ENCODE measurements at places on chromosomes 1 and 21. TPM values are rescaled to one million over a fixed set of nuclear protein-coding genes. Genes with fewer than 3 reads are reported as not detected.

Gene PADI2
- not detected for total RNA-seq

DNA sequence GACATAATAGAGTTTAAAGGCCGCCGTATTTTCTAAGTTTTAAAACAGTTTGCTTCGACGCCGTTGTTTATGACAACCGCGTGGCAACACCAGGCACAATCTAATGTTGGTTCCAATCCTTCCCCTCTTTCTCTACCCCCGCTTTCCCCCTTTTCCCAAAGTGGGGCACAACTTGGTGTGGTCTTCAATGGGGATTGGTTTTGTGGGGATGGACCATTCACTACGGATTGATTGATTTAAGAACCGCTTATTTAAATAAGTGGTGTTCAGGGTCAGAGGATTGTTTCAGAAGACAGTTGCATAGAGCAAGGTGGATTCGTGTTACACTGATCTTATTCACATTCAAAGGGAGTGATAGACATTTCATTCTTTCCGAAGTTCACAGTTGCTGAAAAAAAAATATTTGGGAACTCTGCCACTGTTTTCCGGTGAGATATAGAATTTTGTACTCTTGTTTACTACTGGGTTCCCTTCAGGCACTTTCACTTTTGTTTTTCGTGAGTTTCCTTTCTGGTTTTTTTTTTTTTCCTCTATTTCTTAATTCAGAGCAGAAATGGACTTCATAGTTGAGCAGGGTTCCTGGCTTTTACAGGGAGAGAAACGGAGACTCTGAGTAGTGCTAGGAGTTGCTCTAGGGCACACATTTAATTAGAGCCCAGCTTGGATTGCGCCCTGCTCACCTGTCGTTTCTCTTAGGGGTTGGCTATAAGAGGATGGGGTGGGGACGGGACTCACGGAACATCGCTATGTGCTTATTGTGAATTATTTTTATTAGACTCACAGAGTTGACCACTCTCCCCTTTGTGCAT lies 79.6 kb upstream of the AK4 start:
- DNase-seq = no peak
- H3K4me1 ChIP-seq = peaks cover 11% of the 10 kb centered on the region
- peak overlapping the region; percentile 46 for H3K4me3 ChIP-seq

GRCh38 chr1:84603941-84604830 lies 29.9 kb upstream of the CTBS start:
- H3K27me3 ChIP-seq = no peaks in the 10 kb centered on the region
- DNase-seq = peak; percentile 91
- peaks cover 32% of the 10 kb centered on the region for H3K4me1 ChIP-seq

DNA sequence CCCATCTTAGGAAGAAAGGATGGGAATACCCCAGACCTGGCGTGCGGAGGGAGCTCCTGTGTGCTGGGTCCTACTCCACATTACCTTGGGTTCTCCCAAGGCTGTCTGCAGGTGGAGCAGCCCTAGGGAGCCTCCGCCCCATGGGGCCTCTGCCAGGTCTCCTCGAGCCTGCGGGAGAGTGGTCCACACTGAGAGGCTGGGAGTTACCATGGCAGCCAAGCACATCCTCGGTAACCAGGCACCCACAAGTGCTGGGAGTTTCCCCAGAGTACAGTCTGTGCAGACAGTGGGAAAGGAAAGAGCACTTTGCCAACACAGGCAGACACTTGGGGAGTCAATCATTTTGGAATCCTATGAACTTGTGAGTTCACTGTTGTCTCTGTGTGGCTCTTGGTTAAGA lies 249.4 kb downstream of the DYRK1A start:
- H3K4me1 ChIP-seq = no peaks in the 10 kb centered on the region
- H3K27ac ChIP-seq = no peak overlapping the region
- H3K27me3 ChIP-seq = peaks cover 19% of the 10 kb centered on the region
- H3K36me3 ChIP-seq = no peaks in the 10 kb centered on the region

Gene RHD
- total RNA-seq = not detected

DNA sequence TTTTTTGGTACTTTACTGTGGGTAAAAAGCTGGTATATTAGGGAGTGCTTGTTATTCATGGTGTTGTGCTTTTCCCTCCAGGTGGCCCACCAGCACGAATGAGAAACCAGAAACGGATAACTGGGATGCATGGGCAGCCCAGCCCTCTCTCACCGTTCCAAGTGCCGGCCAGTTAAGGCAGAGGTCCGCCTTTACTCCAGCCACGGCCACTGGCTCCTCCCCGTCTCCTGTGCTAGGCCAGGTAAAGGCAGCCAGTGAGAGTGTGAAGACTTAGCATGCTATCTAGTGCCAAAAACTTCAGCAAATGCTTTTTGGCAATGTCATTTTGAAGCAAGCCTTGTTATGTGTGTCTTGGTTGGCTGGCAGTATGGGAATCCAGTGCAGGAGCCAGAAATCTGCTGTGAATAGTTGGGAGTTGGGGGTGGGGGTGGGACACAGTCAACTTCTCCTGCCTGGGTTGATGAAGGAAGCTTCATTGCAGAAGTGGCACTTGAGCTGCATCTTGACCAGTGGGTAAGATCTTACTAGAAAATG lies 101.7 kb downstream of the ATP5PO start:
- H3K36me3 ChIP-seq = peaks cover 32% of the 10 kb centered on the region
- peaks cover 9% of the 10 kb centered on the region for H3K4me1 ChIP-seq
- H3K4me3 ChIP-seq = no peak overlapping the region
- DNase-seq = no peak
- no peak overlapping the region for H3K27ac ChIP-seq

Gene CRNN
- total RNA-seq = not detected

DNA sequence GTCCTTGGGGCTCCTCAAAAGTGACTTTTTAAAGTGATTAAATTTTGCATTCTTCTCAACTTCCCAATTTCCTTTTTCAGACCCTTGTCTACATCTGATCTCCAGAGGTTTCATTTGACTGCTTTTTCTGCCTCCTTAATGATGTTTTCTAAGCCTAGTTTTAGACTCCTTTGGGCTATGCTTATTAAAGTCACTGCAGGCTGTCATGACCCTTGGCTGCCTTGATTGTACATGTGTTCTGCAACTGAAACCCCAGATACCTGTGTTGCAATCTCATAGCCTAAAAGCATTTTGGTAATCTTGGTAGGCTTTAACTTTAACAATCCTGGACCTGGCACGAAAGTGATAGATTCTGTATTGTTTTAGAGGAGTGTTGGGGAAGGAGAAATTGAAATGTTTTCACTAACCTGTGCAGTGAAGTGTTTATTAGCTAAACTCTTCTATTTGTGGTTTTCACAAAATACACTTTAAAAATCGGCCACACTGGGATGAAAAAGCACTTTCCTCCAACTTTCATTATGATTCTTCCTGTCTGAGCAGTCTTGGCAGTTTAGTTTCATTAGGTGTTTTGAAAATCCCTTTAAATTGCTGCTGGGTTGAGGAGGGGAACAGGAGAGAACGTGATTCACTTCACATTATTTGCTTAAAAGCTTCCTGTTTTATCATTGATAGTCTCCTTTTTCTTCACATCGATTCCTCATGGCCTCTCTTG lies 4.9 kb downstream of the MACO1 start:
- H3K4me1 ChIP-seq = peaks cover 15% of the 10 kb centered on the region
- H3K27ac ChIP-seq = no peak overlapping the region
- H3K4me3 ChIP-seq = no peak overlapping the region
- no peak for DNase-seq
- peaks cover 3% of the 10 kb centered on the region for H3K36me3 ChIP-seq

DNA sequence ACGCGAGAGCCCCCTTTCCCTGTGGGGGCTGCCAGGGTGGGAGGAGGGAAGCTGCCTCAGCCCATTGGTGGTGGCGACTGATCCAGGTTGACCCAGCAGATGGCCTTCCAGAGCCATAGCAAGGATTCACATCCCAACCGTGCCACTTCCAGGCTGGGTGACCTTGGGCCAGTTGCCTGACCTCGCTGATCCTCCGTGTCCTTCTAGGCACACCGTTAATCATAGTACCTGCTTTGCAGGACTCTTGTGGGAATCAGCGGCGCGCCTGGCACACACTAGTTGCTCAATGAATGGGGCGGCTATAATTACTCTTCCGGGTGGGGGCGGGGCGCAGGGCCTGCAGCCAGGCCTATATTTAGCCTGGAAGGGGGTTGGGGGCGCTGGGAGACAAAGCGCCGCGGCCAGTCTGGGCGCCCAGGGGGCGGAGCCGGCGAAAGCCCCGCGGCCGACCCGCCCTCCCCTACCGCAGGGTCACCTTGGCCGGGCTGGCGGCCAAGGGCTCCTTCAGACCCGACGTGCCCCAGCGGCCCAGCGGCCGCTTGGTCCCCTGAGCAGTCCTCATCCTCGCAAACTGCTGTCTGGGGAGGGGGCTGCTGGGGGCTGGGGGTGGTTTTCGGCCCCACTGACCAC lies 5.1 kb downstream of the HSPB7 start:
- no peaks in the 10 kb centered on the region for H3K36me3 ChIP-seq
- DNase-seq = peak; percentile 72
- H3K4me1 ChIP-seq = peaks cover 24% of the 10 kb centered on the region
- H3K27ac ChIP-seq = peak overlapping the region; percentile 54
- H3K27me3 ChIP-seq = no peaks in the 10 kb centered on the region
- H3K4me3 ChIP-seq = peak overlapping the region; percentile 31

Gene TMEM82
- not detected for total RNA-seq

Gene RXRG
- not detected for total RNA-seq

Gene C1orf87
- not detected for total RNA-seq

DNA sequence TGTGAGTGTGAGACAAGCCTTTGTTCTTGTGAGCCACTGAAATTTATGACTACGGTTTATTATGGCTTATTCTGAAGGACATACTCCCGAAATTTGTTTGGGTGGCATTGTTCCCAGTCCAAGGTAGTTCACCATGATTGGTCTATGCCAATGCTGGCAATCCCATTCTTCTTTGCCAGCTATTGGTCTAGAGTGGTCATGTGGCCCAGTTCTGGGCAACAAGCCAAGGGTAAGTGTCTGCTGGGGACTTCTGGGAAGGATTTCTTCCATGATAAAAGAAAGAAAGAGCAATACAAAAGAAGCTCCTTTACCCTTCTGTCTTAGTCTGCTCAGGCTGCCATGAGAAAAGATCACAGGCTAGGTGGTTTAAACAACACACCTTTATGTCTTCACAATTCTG lies 201.6 kb downstream of the SLC35F3 start:
- peaks cover 5% of the 10 kb centered on the region for H3K27me3 ChIP-seq
- no peaks in the 10 kb centered on the region for H3K4me1 ChIP-seq
- H3K36me3 ChIP-seq = no peaks in the 10 kb centered on the region

DNA sequence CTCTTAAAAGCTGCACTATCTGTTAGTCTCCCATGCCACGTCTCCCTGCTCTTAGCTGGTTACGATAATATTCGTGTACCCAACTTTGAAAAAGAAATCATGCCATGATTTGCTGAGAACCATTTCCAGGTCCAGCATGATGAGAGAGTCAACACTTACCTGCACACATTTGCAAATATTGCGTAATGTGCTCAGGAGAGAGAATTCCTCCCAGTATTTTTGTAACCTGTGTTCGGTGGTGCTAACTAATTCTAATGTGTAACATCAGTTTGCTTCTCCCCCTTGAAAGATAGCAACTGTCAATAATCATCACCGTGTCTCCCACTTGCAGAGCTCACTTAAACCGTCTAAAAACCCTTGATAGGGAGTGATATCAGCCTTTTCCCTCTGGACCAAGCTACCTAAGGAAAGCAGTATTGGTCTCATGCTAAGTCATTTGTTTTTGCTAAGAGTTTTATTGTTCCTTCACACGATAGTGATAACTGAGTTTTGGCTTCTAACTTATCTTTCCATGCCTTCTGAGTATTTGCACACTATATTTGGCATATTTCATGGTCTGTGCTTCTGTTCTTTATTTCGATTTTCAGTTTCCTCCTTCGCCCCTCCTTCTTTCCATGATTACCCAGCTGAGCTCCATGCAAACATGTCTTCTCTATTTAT lies 61.1 kb upstream of the IRF2BP2 start:
- no peak overlapping the region for H3K27ac ChIP-seq
- H3K4me1 ChIP-seq = peaks cover 2% of the 10 kb centered on the region
- no peak overlapping the region for H3K4me3 ChIP-seq
- H3K27me3 ChIP-seq = no peaks in the 10 kb centered on the region
- H3K36me3 ChIP-seq = 0 out of 2 replicates have a peak, but pooled peaks cover 5% of the 10 kb centered on the region
- no peak for DNase-seq

DNA sequence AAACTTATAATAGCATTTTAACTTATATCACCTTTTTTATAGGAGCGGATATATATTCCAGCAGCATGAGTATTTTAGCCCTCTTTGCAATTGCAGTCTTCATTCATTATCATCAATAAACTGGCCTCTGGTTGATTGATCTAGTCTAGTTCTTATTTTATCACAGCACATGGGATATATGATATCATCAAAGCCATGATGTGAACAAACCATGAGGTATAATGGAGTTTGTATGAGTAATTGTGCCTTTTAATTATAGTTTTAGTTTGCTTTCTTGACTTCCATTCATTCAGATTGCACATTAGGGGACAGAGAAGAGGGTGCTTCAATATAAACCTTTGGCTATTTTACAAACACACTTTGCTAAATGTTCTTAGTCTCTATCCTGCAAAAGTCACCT lies 3.5 kb upstream of the UBR4 start:
- no peak for DNase-seq
- no peaks in the 10 kb centered on the region for H3K27me3 ChIP-seq
- peaks cover 8% of the 10 kb centered on the region for H3K4me1 ChIP-seq
- H3K4me3 ChIP-seq = no peak overlapping the region
- H3K27ac ChIP-seq = no peak overlapping the region

Gene TMEM81
- total RNA-seq = 2.3 TPM

Gene ZSCAN20
- 8.5 TPM for total RNA-seq

DNA sequence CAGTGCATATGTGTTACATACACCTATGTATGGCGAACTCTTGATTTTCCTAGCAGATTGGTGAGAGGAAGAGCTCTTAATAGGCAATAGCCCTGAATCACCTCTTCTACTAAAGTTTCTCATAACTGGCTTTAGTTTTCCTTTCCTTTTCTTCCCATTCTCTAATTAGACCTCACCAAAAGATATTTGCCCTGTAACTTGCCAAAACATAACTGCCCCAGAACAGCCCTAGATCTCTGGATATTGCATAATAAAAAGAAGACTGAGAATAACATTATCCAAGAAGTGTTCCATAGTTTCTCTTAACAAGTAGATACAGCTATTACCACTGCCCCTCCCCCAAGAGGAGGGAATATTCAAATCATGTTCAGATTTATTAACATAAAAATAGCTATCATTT lies 16.3 kb downstream of the SGIP1 start:
- H3K4me1 ChIP-seq = peaks cover under 1% of the 10 kb centered on the region
- no peaks in the 10 kb centered on the region for H3K36me3 ChIP-seq
- no peak overlapping the region for H3K4me3 ChIP-seq
- H3K27ac ChIP-seq = no peak overlapping the region
- H3K27me3 ChIP-seq = no peaks in the 10 kb centered on the region

Gene ZSWIM5
- not detected for total RNA-seq

Gene FCRL1
- total RNA-seq = not detected
